ENCODE measurements at places on chromosomes 6 and 20.

GRCh38 chr6:25032934-25033333 lies 97.2 kb upstream of the RIPOR2 start:
- DNase-seq, result no peak

DNA sequence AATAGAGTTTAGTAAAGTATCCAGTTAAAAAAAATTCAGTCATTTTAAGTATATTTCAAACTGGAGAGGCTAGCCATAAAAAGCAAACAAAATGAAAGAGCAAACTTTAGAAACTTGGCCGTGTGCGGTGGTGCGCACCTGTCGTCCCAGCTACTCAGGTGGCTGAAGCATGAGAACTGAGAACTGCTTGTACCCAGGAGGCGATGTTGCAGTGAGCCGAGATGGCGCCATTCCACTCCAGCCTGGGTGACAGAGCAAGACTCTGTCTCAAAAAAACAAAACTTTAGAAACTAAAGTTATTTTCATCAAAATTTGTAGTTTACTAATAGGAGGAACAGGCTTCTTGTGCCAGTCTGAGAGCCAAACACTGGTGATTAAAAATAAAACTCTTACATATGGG lies 100.2 kb upstream of the POPDC3 start:
- no peak for DNase-seq

GRCh38 chr6:100881707-100882040 lies 545 bp upstream of the ASCC3 start:
- DNase-seq, result no peak

GRCh38 chr20:63082308-63082938 lies 75.7 kb upstream of the BHLHE23 start:
- DNase-seq, result no peak

GRCh38 chr6:31351033-31351380 lies 6.0 kb downstream of the HLA-B start:
- DNase-seq, result no peak

DNA sequence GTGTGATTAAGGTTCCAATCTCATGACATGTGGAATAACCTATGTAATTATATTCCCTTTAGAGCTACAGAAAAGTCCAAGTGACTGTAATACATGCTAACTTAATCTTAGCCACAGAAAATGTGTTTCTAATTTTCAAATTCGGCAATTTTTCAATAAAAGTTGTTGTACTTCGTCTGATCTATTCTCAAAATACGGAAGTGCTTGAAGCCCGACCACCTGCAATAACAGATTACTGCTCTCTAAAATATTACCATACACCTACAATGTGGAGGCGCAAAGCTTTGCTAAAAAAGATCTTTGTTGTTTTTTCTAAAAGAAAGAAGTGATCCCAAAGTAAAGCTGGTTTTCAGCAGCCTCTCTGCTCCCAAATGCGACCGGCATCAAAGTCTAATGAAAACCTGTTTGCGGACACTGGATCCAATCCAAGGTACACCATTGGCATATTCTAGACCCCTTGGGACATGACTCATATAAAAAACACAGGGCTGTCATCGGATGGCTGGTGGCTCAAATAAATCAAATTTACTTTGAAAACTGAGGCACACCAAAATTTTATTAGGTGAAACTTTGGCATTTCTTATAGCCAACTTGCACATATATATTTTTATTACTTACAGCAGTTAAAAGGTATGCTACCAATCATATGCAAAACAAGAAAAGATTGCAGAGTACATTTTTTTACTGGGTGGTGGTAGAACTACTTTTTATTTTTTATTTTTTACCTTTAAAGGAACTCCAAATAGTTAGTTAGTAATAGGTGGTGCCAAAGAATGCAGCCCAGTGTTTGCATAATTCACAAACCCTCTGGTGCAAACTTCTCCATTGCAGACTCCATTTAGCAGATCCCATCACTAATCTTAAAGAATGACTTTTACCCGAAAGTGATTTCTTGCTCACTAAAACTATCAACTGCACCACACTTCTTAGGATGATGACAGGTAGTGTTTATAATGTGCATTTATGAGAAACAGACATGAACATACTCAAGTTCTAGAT lies 118.7 kb upstream of the TBX18 start:
- DNase-seq, result no peak

GRCh38 chr6:73538116-73538779 lies 17.4 kb upstream of the EEF1A1 start:
- no peak for DNase-seq

DNA sequence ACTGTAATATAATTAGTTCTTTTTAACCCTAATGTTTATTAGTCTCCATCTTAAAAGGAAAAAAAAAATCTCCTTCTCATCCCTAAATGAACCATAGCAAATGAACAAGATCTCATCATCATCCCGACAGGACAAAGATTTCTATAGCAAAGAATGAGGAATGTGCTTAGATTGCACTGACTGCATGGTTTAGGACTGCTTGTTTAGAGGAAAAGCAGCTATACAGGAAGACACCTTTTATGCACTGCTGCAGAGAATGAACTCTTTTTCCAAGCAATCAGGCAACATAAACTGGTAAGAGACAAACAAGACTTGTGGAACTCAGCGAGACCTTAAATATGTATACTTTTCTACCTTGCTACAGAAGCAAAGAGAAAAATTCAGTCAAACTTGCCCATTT lies 26.8 kb downstream of the CSNK2A1 start:
- DNase-seq, result no peak

- DNase-seq, result no peak
These were observed 4.6 kb downstream of the UCKL1 start for GRCh38 chr20:63951398-63952209.

DNA sequence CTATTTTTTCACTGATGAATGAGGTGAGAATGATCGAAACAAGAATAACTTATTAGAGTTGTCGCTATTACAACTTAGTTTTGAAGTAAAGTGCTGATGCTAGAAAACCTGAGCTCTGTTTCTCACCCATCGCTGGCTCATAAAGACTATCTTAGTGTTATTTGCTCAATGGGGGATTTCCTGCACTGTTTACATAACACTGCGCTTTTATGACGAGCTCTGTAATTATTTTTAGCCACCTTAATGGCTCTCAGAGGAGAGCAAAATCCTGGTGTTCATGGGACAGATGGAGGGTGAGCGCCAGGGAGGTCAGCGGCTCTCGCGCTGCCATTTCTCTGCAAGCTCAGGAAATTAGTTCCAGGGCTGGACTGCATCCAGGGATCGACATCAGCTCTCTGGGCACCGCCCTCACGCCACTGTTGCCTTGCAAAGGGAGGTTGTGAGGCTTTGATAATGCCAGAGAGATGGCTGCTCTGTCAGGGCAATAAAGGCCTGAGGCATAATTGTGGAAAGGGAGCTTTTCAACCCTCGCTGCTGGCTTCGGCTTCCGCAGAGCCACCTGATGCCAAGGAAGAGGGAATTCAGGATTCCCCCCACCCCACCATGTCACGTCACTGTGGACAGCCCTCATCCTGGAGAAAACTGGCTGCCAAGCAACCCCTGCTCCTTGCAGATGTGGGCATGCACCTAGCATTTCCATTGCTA lies 72.0 kb downstream of the DACT2 start:
- DNase-seq, result no peak

- no peak for DNase-seq
These were observed 120.9 kb downstream of the COL12A1 start for GRCh38 chr6:75084872-75085381.

DNA sequence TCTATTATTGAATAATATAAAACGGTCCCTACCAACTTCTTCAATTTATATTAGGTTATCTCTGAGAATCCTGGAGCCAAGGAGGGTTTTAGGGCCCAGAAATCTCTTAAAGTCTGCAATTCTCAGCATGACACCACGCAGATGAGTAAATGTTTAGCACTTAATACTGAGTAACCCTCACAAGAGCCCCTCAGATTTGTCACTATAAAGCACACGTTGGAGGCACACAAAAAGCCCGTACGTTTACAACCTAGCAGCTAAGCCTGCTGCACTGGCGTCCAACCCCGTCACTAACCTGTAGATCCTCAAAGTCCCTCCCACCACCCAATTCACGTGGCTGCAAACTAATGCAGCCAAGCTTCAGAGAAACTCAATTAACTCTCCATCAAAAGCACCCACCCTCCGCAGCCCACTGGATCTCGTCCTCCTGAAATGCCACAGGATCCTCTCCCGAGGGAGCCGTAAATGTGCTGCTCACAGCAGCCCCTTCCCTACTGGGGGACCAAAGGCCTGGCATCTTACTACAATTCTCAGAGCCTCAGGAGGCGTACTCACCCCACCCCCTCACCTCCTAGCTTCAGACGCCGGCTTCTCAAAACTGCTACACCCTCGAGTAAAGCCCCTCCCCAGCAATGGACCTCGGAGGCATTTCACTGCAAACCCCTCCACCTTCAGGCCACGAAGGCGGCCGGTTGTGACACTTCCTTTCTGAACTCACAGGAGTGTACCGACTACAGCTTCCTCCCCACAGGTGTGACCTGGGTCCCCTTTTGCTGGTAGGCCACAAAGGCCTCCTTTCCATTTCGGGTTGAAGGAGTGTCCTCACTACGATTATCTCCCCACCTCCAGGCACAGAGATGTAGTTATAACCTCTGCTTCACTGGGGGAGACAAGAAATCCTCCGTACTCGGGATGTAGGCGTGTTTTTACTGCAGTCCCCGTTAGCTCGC lies 909 bp downstream of the CPNE1 start:
- peak; percentile 28 for DNase-seq

GRCh38 chr20:34540596-34541263 lies 17.8 kb upstream of the MAP1LC3A start:
- DNase-seq, result no peak

- DNase-seq, result no peak
These were observed 34.7 kb downstream of the YTHDF1 start for GRCh38 chr20:63181226-63181625.

- no peak for DNase-seq
These were observed 40.3 kb downstream of the ERMARD start for GRCh38 chr6:169791721-169792131.

- DNase-seq, result no peak
These were observed 463.5 kb upstream of the FLRT3 start for GRCh38 chr20:14800707-14801425.

GRCh38 chr6:87029711-87030314 lies 65.1 kb downstream of the CGA start:
- no peak for DNase-seq

DNA sequence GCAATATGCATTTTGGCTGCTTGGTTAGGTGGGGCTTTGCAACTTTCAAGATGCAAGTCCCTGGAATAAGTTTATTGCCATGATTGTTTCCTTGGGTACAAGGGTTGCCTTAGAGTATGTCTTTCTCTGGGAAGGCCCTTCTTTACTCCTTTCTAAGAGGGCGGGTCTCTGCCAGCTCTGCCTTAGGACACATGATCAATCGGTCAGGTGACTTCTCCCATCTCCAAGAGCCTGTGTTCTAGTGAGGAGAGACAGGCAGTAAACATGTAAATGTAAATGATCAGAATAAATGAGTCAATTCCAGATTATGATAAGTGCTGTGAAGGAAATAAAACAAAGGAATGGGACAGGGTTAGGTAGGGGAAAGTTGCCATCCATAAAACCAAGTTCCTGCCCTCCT lies 43.2 kb upstream of the BCAS1 start:
- DNase-seq, result no peak

DNA sequence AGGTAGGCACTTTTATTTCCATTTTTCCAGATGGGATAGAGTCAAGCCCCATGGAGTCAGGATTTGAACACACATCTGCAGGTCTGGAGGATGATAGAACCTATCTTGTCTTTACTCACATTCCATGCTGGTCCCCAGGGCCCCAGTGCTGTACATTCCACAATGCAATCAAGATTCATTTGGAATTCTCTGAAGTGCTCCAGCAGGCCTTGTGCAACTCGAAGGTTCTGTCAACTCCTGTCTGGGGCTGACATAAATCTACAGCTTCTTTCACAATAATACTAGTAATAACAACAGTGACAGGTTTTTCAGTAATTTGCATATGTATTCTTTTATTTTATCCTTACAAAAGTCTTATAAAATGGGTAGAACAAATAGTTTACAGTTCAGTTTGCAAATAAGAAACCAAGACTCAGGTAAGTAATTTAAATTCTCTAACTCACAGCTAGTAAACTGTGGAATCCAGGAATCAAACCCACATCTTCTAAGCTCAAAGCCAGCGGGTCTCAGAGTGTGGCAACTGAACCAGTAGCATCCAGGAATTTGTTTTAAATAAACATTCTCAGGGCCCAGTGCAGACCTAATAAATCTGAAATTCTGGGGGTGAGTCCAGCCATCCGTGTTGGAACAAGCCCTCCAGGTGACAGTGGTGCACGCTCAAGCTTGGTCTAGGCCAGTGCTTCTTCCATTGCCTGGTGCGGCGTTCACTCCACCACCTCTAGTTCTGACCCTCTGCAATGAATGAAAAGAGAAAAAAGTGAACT lies 137.0 kb upstream of the TNFAIP3 start:
- DNase-seq, result no peak

GRCh38 chr20:44662261-44662660 lies 10.8 kb upstream of the ADA start:
- DNase-seq, result no peak

GRCh38 chr6:132764370-132764769 lies 6.7 kb upstream of the VNN2 start:
- DNase-seq, result no peak

DNA sequence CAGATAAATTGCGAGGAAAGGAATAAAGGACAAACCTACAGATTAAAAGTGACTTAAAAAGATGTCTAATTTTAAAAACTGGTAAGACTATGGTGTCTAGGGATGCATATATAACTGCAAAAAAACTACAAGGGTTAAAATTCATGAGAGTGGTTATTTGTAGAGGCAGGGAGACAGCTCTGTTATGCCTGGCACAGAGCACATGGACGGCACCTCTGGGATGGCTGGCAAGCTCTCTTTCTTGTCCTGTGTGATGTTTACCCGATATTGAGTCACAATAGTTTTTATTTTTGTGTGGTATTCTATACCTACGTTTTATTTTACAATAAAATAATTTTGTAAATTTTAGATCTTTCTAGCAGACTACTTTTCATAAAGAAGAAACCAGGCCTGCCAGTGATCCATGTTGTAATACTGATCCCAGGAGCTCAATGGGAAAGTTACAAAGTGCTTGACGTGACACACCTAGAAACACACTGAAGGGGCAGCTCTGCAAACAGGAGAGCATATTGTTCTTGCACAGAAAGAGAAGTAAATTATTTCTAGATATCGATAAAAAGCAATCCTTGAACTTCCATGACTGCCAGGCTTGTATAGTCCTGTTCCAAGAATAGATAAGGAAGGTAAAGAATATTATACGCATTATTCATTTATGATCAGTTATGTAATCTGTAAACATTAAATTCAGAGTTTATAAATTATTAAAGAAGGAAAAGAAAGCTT lies 290.0 kb downstream of the PTPRK start:
- DNase-seq, result no peak

GRCh38 chr6:84033523-84034451 lies at the start of gene MRAP2:
Gene MRAP2 (plus strand): TSS chr6:84033772. CDS start chr6:84055319, 21,547 bp downstream.
- DNase-seq, result no peak

GRCh38 chr20:53961527-53961926 lies 108.9 kb downstream of the BCAS1 start:
- no peak for DNase-seq

Data from stimulated activated CD8-positive, alpha-beta memory T cell treated with anti-CD3 and anti-CD28 coated beads, Interleukin-12 subunit alpha, Interleukin-12 subunit beta, amount 100 ng/mL, for 1 hour (primary cell).